Spinal cord (tissue), 10 donors: ENCODE measurements at places on chromosomes 4 and X. TPM values are rescaled to one million over a fixed set of nuclear protein-coding genes. Genes with fewer than 3 reads are reported as not detected.

Gene MAGEE1
- total RNA-seq = 7.1 TPM

GRCh38 chr4:167088115-167088514 lies 146.2 kb downstream of the SPOCK3 start:
- H3K4me1 ChIP-seq = no peaks in the 10 kb centered on the region
- H3K27ac ChIP-seq = no peak overlapping the region
- no peaks in the 10 kb centered on the region for H3K36me3 ChIP-seq
- DNase-seq = no peak

DNA sequence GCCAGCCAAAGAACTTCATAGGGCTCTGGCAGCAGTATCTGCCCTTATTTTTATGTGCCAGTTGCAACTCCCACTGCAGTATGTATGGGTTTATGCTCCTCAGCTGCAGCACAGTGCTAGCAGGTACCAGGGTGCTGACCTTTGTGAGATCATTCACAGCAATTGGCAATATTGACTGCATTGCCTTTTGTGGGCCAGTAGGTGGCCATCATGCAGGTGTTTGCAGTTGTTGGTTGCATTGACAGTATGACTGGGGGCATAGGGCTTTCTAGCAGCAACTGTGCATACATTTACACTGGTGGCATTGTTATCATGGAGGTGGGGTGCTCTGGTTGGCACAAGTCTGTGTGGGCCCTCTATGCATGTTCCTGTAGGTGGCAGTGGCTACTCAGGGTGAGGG lies 42.5 kb downstream of the FAAH2 start:
- DNase-seq = no peak
- H3K4me1 ChIP-seq = no peaks in the 10 kb centered on the region
- no peaks in the 10 kb centered on the region for H3K27me3 ChIP-seq
- no peak overlapping the region for H3K4me3 ChIP-seq
- H3K36me3 ChIP-seq = no peaks in the 10 kb centered on the region
- H3K27ac ChIP-seq = no peak overlapping the region

- DNase-seq = peak; percentile 0
- H3K4me3 ChIP-seq = no peak overlapping the region
- H3K36me3 ChIP-seq = no peaks in the 10 kb centered on the region
- no peaks in the 10 kb centered on the region for H3K27me3 ChIP-seq
Measured at GRCh38 chrX:144901521-144901920, 345.8 kb upstream of the SPANXN1 start.

DNA sequence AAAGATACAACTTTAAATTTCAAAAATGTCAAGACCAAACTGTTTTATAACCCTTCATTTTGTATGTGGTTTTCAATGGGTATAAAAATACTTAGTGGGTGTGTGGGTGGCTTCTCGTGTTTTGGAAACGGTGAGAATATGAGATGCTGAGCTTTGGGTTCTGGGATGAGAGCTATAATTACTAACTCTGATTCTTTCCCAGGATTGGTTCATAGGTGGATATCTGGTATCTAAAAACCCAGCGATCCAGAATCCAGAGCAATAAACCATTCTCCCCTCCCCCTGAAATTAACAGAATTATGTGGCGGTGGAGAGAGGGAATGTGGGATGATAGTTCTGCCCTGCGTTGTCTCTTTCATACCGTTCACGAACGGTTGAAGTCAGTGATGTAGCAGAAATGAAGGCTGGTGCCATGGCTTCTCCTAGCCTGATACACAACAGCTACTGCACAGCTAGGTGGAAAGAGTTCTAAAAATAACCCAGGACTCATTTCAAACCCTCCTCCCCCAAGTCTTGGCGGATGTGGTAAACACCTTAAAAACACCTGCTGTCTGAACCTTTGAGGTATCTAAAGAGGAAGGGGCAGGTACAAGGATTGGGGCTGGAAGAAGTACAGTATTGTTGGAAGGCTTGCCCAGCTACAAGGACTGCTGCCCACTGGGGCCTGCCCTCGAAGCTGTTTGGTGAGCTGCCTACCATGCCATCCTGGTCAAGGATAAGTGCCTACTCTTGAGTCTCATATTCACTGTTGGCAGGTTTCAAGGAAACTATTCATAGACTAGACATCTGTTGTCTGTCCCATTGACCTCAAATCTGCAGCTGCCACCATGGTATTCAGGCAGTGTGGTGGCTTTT lies 44.5 kb downstream of the SEPTIN11 start:
- peaks cover 5% of the 10 kb centered on the region for H3K36me3 ChIP-seq
- H3K27me3 ChIP-seq = no peaks in the 10 kb centered on the region
- no peak overlapping the region for H3K4me3 ChIP-seq
- no peak for DNase-seq

GRCh38 chrX:30949554-30949953 lies 60.5 kb upstream of the TAB3 start:
- no peaks in the 10 kb centered on the region for H3K4me1 ChIP-seq
- no peak overlapping the region for H3K4me3 ChIP-seq
- H3K27ac ChIP-seq = no peak overlapping the region
- no peaks in the 10 kb centered on the region for H3K36me3 ChIP-seq
- no peaks in the 10 kb centered on the region for H3K27me3 ChIP-seq

- H3K27ac ChIP-seq = no peak overlapping the region
- no peaks in the 10 kb centered on the region for H3K4me1 ChIP-seq
- H3K36me3 ChIP-seq = no peaks in the 10 kb centered on the region
- no peak overlapping the region for H3K4me3 ChIP-seq
Measured at GRCh38 chrX:134407065-134407376, 52.9 kb upstream of the HPRT1 start.

- no peaks in the 10 kb centered on the region for H3K36me3 ChIP-seq
- H3K27ac ChIP-seq = no peak overlapping the region
- no peak overlapping the region for H3K4me3 ChIP-seq
- no peaks in the 10 kb centered on the region for H3K4me1 ChIP-seq
- no peaks in the 10 kb centered on the region for H3K27me3 ChIP-seq
- no peak for DNase-seq
Measured at GRCh38 chr4:85866508-85866907, 391.6 kb downstream of the ARHGAP24 start.

GRCh38 chr4:83013902-83014301 lies 3.3 kb upstream of the LIN54 start:
- H3K27me3 ChIP-seq = no peaks in the 10 kb centered on the region
- H3K36me3 ChIP-seq = no peaks in the 10 kb centered on the region
- DNase-seq = no peak
- peaks cover 6% of the 10 kb centered on the region for H3K4me1 ChIP-seq
- H3K4me3 ChIP-seq = peak overlapping the region; percentile 93
- H3K27ac ChIP-seq = peak overlapping the region; percentile 82

- no peak for DNase-seq
- no peaks in the 10 kb centered on the region for H3K36me3 ChIP-seq
- no peak overlapping the region for H3K27ac ChIP-seq
- H3K4me3 ChIP-seq = no peak overlapping the region
Measured at GRCh38 chrX:110070970-110071369, 68.1 kb downstream of the TMEM164 start.

DNA sequence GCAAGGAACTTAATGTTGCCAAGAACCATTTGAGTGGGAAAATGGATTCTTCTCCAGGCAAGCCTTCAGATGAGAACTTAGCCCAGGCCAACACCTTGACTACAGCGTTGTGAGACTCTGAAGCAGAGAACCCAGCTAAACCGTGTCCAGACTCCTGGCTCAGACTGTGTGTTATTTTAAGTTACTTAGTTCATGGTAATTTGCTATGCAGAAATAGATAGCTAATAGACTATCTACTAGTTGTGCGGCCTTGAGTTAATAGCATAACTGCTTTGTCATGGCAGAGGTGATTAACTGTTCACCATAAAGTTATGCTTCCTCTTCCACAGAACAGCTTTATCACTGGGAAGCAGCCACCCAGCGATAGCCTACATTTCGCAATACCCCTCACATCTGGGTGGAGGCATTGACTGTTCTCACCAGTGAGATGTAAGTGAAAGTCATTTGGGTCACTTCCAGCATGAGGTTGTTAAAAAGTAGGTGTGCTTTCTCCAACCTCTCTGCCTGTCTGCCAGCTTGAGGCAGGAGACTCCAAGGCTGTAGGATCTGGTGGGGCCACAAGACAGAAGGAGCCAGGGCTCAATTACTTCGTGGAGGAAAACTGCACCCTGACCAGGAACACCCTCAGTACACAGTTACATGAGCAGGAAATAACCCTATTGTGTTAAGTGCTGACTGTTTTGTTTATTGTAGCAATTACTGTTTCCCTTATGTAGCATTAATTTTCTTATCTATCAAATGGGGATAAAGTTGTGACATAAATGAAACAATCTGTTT lies 94.2 kb downstream of the GPAT3 start:
- H3K4me1 ChIP-seq = no peaks in the 10 kb centered on the region
- H3K27ac ChIP-seq = no peak overlapping the region
- no peak for DNase-seq
- H3K36me3 ChIP-seq = no peaks in the 10 kb centered on the region
- no peak overlapping the region for H3K4me3 ChIP-seq
- H3K27me3 ChIP-seq = no peaks in the 10 kb centered on the region

Gene RS1
- total RNA-seq = not detected

- no peaks in the 10 kb centered on the region for H3K36me3 ChIP-seq
- H3K4me1 ChIP-seq = peaks cover 10% of the 10 kb centered on the region
- H3K4me3 ChIP-seq = no peak overlapping the region
- DNase-seq = no peak
Measured at GRCh38 chrX:38649674-38650647, 88.6 kb downstream of the TSPAN7 start.

Gene XAGE2
- total RNA-seq = not detected

- H3K4me3 ChIP-seq = no peak overlapping the region
- peaks cover 15% of the 10 kb centered on the region for H3K27me3 ChIP-seq
- no peaks in the 10 kb centered on the region for H3K36me3 ChIP-seq
- no peak for DNase-seq
Measured at GRCh38 chrX:111039606-111040005, 56.4 kb upstream of the PAK3 start.

- H3K27me3 ChIP-seq = no peaks in the 10 kb centered on the region
- H3K36me3 ChIP-seq = no peaks in the 10 kb centered on the region
- DNase-seq = no peak
- no peak overlapping the region for H3K27ac ChIP-seq
- H3K4me1 ChIP-seq = no peaks in the 10 kb centered on the region
- no peak overlapping the region for H3K4me3 ChIP-seq
Measured at GRCh38 chr4:40585201-40585799, 44.4 kb downstream of the RBM47 start.

DNA sequence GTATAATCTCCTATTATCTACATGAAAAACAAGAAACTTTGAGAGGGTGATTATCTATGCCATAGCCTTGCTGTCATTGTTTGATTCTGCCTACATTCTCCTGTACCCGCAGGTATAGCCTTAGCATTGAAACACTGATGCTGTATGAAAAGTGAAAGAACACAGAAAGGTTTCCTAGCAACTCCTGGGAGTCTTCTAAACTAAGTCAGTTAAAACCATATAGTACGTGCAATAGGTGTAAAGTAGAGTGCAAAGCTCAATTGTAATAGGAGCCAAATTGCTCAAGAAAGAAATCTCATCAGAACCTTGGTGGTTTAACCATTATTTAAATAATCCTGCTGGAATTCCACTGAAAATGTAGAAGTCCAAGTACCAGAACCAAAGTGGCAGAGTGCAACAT lies 489.7 kb downstream of the PCDH10 start:
- no peak for DNase-seq
- H3K4me3 ChIP-seq = no peak overlapping the region
- H3K27ac ChIP-seq = no peak overlapping the region
- H3K4me1 ChIP-seq = no peaks in the 10 kb centered on the region
- H3K27me3 ChIP-seq = no peaks in the 10 kb centered on the region

Gene RAB41
- not detected for total RNA-seq

DNA sequence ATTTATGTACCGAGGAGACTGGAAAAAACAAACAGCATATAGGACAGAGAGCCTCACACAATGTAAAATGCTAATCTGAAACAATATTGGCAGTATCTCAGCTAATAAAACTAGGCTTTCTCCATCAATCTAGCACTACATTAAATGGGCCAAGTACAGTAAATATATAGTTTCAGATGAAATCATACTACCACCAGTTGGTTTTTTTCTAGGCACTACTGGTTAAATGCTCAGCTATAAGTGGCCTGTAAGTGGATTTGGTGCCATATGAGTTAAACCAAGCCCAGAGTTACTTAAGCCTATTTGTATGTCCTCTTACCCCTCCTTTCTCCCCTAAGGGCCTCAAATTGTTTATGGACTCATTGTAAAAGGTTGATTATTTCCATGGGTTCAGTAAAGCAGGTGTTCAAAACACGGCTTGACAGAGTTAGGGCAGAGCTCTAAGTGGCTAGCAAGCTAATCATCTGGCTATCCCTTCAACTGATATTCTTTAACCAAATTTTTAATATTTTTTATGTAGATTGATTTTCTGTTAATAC lies 57.5 kb downstream of the FAM13A start:
- no peak for DNase-seq
- H3K27me3 ChIP-seq = no peaks in the 10 kb centered on the region
- H3K36me3 ChIP-seq = no peaks in the 10 kb centered on the region
- no peak overlapping the region for H3K4me3 ChIP-seq

DNA sequence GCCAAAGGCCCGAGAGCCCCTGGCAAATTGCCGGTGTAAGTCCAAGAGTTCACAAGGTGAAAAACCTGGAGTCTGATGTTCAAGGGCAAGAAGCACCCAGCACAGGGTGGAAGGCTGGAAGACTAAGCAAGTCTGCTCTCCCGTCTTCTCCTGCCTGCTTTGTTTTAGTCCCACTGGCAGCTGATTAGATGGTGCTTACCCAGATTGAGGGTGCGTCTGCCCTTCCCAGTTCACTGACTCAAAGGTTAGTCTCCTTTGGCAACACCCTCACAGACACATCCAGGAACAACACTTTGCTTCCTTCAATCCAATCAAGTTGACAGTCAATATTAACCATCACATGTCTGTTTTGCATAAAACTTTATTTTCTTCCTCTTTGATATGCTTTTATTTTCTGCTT lies 157.4 kb downstream of the HS3ST1 start:
- no peaks in the 10 kb centered on the region for H3K27me3 ChIP-seq
- H3K4me1 ChIP-seq = no peaks in the 10 kb centered on the region
- no peak overlapping the region for H3K4me3 ChIP-seq
- no peaks in the 10 kb centered on the region for H3K36me3 ChIP-seq
- DNase-seq = no peak
- H3K27ac ChIP-seq = no peak overlapping the region
